ENCODE measurements at places on chromosomes 12 and 14.

DNA sequence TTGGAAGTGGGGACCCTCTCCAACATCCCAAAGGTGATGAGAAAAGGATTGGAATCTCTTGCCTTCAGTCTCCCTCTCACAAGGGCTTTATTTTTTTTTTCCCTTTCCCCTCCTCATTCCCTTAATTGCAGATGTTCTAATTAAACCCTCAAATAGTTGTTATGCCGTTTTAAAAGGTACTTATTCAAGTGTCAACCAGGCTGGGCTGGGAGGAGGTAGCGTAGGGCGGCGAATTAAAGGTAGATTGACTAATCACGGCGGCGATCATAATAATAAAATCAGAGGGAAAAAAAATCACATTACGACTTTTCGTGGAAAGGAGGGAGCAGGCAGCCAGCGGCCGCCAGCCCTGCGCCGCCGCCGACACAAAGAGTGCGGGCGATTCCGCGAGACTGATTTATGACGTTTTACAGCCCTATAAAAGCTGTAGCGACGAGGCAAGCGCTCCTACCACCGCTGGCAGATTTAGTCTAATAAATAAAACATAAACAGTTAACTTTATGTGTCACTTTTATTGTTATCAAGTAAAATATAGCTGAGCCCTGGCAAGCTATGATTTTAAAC is 1.7 kb upstream of the HOXC4 start:
- DNase-seq: no peak

- DNase-seq: peak; percentile 59
Observed at GRCh38 chr12:118033902-118034301, 17.4 kb downstream of the RFC5 start.

DNA sequence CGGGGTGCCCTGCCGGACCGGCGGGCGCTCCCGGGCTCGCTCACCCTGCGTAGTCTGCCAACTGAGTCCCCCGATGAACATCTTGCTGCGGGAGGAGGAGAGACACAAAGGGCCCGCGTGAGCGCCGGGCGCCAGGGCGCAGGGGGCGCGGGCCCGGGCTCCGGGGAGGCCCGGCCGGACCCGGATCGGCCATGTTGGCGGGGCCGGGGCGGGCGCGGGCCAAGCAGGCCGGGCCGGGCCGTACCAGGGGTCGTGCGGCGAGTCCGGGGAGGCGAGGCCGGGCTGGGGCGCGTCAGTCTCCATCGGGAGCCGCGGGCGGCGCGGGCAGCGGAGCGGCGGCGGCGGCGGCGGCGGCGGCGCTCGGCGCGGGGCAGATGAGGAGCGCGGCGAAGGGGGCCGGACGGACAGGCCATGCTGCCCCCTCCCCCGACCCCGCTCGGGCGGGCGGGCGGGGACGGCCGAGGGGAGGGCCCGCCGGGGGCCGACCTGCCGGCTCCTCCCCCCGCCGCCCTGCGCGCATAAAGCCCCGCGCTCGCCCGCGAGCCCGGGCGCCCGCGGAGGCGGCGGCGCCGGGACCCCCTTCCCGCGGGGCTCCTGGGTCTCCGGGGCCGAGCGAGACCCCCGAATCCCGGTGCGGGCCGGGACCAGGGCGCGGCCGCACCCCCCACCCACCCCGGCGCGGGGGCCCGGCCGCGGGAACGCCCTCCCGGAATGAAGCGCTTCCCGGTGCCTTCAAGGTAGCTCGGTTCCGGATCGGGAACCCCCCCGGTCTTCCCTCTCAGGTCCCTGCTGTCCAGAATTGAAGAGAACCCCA is at the start of gene MSI1:
MSI1 (minus strand) TSS at position 376 of the 814 bp plus-strand sequence; CDS start at position 303, 73 bp downstream.
- no peak for DNase-seq

- DNase-seq: no peak
Observed at GRCh38 chr14:74737753-74738325, 24.9 kb downstream of the FCF1 start.

GRCh38 chr12:40769846-40770245 is 77.6 kb downstream of the CNTN1 start:
- no peak for DNase-seq

- no peak for DNase-seq
Observed at GRCh38 chr14:92759679-92760523, 11.5 kb upstream of the LGMN start.

DNA sequence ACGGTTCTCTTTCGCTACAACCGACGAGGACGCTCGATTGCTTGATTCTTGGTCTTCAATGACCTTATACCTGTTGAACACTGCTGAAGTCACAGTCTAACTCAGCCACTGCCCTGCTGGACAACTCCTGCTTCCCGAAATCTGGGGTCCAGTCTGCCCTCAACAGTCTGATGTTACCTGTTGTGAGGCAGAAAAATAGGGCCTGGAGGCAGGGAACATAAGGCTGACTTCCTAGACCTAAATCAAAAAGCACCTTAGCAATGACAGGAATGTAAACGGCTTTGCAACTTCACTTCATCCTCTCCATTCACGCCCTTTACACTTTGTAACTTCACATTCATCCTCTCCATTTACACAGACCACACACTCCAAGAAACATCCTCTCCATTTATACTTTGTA is 597 bp upstream of the GLTP start:
- DNase-seq: no peak

GRCh38 chr14:62077676-62078261 is 315.5 kb downstream of the SNAPC1 start:
- DNase-seq: no peak

GRCh38 chr14:73211251-73212040 is 25.9 kb upstream of the PAPLN start:
- no peak for DNase-seq

GRCh38 chr12:67202011-67202677 is 67.0 kb upstream of the CAND1 start:
- no peak for DNase-seq

DNA sequence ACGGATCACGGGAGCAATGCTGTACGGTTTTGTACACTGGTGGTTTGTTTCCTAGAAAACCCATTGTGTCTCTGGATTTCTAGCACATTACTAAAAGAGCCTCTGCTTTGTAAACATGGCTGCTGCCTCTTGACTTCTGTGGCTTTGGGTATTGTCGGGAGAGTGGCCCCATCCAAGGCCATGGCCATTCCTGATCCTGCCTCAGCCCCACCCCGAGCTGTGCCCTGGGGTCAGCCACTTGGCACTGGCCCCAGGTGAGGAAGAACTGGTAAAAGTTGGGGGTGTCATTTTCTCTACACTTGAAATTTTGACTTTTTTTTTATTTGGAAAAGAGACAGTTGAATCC is 36.5 kb downstream of the SLC8B1 start:
- no peak for DNase-seq

GRCh38 chr12:60043236-60043635 is 447.4 kb downstream of the SLC16A7 start:
- DNase-seq: no peak

DNA sequence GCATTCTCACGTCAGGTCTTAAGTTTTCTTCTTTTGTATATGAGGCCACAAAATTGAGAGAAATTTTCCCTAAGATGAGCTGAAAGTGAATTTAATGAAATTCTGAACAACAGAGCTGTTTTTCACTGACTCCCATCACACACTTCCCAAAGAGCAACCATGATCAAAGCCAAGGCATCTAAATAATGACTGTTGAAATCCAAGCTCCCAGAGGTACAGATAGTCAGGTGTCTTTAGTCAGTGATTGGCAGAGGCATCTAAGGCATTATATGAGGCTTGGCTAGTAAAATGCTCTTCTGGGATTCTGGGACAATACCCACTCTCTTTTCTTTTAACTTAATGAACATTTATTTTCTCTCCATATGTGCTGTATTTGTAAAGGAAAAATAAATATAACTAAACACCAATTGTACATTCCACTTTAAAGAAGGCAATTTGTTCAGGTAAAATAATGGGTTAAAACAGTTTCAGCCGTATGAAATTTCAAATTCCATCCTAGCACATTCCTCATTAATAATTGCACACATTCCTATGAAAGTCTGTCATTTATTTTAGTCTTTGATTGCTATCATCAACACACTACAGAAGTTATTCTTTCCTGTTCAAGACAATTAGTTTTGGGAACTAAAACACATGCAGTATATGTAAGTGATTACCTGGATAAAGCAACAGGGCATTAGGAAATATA is 871 bp upstream of the SSTR1 start:
- no peak for DNase-seq

DNA sequence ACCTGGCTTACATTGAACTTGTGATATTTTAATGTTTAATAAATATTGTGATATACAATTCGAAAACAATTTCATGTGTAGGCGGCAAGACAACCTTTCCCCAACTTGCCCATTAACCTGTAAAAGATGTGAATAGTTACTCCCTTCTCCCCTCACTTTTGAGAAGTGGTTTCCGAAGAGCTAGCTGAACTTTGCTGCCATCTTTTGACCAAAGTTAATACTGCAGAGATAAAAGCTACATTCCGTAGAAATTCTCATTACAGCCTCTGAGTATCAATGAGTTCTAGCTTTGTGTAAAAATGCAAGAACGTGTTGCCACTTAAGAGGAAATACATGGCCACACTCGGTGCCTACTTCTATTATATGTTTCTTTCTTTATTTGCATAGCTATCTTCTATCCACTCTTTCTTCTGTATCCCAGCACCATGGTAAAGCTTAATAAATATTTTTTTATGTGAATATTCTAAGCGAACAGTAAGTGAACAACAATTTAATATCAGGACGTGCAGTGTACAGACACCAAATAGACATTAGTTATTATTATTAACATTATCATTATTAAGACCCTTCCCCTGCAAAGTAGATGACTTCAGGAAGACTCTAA is 105.1 kb upstream of the TMEM260 start:
- no peak for DNase-seq

GRCh38 chr14:39827901-39828655 is 395.8 kb upstream of the FBXO33 start:
- no peak for DNase-seq

DNA sequence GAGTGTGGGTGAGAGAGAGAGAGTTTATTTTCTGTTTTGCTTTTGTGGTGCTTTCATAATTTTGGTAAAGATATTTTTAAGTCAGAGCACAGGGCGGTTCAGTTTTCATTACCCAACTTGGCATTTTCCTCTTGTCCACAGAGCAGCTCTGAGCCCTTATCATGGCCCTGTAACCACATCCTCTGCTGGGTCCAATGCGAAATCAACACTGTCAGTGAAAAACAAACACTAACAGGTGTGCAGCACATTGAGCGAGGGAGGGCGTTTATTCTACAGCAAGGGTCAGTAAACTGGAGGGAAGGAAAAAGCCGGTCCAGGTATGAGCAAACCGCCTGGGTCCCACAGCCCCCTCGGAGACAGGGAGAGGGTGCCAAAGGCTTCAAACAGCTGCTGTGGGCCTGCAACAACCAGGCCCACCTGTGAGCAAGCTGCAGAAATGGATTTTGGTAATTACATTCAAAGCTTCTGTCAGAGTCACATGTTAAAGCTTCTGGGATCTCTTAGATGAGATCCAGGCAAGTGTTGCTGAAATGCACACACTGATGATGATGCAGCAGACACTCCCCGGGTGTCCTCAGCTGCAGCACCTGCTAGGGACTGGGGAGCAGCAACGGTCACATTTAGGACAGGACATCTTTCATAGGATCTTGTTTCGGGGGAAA is 132.7 kb upstream of the DYRK2 start:
- no peak for DNase-seq

GRCh38 chr12:22625762-22626294 is 857 bp downstream of the ETNK1 start:
- no peak for DNase-seq

DNA sequence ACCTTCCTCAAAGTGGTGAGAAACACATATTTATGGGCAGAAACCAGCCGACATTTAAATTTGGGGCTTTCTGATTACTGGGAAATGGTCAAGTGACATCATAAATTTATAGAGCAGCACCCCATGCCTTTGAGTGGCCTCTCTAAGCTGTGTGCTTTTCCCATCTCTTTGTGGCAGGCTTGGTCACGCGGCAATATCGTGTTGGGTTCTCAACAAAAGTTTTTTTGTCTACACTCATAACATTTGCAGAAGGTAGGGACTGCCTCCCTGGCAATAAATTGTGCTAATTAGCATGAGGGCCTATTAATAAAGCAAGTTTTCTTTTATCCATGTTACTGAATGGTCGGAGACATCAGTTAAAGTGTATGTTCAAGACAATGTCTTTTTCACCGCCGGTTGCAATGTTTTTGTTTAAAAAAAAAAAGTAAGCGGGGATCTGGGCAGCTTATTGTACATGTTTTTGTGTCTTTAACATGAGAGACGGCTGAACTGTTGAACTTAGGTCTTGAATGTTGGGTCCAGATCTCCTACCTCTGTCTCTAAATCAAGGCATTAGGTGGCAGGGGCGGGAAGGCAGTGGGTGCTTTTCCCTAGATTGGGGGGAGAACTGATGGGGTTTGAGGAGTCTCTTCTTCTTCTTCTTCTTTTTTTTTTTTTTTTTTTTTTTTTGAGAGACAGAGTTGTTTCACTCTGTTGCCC is 193.3 kb downstream of the PHETA1 start:
- no peak for DNase-seq

- no peak for DNase-seq
Observed at GRCh38 chr12:40632933-40633332, 59.3 kb upstream of the CNTN1 start.

GRCh38 chr12:74910831-74911230 is 298.8 kb downstream of the KCNC2 start:
- no peak for DNase-seq

GRCh38 chr14:63692310-63693020 is 35.4 kb downstream of the SGPP1 start:
- no peak for DNase-seq

GRCh38 chr14:68575426-68575825 is 217.4 kb downstream of the ZFP36L1 start:
- no peak for DNase-seq

DNA sequence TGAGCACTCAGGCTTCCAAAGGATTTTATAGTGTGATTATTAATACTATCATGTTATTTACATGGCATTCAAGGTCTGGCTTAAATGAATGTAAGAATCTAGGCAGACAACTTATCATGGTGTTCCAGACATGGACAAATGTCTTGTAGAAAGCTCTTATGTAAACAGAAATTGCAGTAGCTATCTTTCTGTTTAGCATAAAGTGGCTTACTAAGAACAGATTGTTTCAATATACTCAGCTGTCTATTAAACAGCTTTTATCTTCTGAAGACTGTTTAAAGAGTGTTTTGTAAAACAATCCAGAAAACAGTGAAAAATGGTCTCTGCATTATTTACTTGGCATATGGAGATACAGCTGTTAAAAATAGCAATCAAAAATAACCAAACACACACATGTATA is 1061.8 kb upstream of the SEL1L start:
- DNase-seq: no peak

- no peak for DNase-seq
Observed at GRCh38 chr14:101780887-101781239, 19.4 kb downstream of the PPP2R5C start.

DNA sequence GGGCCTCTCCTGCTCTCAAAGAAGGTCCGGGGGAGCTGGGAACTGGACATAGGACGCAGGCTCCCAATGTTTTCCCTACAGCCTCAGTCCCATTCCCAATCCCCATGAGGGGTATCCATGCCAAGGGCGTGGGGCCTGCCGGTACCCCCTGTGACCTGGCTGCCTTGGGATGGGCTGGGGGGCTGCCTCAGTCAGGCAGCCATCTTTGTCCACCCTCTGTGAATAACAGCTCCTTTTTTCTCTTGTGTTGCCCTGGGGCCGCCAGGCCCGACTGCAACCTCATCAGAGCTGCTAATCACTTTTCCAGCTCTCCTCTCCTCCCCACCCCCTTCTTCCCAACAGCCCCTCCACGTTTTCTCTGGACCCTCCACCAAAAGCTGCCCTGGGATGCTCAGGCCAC is 11.2 kb downstream of the FIGNL2 start:
- no peak for DNase-seq
